Activated T-cell treated with anti-CD3 and anti-CD28 coated beads, Interleukin-2, amount 50 U/mL, for 4 hours (primary cell): ENCODE measurements at places on chromosomes 4 and X.

- no peak for DNase-seq
Observed at GRCh38 chr4:38621028-38621684, 42.8 kb upstream of the KLF3 start.

GRCh38 chr4:926538-926937, 5.6 kb downstream of the GAK start:
- no peak for DNase-seq

DNA sequence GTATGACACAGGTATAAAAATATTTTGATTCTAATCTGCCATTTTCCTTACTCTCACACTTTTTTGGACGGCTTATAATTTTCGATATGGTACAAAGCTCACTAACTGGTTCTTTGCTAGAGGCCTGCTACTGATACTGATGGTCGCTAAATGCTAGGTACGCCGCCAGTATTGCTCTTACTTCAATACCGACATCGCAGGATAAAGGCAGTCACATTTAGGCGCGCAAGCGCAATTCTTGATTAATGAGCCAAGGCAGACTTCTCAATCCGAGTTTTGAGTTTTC, 557 bp upstream of the USP38 start:
- DNase-seq: no peak

GRCh38 chr4:3387154-3387942, 54.4 kb upstream of the HGFAC start:
- no peak for DNase-seq

- no peak for DNase-seq
Observed at GRCh38 chr4:150268444-150268843, 190.2 kb downstream of the DCLK2 start.
